ENCODE measurements at places on chromosomes 2 and 18.

DNA sequence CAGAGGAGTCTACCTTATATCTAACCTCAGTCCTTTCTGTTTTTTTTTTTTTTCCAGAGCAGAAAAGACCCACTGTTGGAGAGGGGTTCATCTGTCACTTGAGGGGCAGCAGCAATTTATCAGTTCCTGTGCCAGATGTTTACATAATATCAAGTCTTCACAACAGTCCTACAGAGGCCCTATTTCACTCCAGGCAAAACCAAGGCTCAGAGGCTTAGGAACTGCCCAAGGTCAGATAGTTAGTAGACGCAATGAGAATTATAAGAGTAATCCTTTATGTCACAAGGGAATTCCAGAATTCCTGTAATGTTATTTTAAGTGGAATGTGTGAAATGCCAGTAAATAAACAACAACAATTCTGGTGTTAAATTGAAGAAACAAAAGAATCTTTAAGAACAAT, 696.1 kb downstream of the NRXN1 start:
- no peak for DNase-seq

DNA sequence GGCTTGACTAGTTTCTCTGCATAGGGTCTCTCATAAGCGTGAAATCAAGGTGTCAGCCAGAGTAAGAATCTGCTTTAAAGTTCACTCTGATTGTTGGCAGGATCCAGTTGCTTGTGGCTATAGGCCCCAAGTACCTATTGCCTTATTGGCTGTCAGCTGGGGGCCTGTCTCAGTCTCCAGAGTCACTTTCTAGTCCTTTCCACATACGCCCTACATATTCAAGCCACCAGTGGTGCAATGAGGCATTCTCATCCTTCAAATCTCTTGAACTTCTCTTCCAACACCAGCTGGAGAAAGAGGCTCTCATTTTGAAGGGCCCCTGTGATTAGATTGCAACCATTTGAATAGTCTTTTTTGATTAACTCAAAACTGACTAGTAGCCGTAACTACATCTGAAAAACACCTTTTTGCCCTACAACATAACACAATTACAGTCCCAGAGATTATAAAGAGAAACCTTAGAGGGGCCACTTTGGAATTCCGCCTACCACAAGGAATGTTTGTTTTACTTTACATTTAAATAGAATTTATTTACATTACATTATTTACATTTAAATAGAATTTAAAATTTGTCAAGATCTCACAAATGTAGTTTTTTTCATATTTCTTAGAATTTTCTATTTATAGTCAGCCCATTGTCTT, 520.1 kb downstream of the DSC3 start:
- DNase-seq, result no peak

GRCh38 chr2:217438136-217438535, 564.7 kb downstream of the TNS1 start:
- no peak for DNase-seq

- no peak for DNase-seq
Measured at GRCh38 chr2:38105922-38106321, 30.0 kb upstream of the CYP1B1 start.

GRCh38 chr2:181978351-181979150, 7.1 kb upstream of the PPP1R1C start:
- no peak for DNase-seq

DNA sequence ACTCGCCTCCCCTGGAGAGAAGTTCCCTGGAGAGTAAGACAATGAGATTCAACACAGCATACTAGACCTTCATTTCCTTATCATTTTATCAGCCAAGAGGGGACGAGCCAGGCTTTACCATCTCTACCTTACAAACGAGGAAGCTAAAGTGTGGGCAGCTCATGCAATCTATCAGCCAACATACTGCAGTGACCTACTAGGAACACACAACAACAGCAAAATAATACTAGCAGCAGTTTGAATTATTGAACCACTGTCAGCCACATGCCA, 60.0 kb upstream of the TEX51 start:
- no peak for DNase-seq

DNA sequence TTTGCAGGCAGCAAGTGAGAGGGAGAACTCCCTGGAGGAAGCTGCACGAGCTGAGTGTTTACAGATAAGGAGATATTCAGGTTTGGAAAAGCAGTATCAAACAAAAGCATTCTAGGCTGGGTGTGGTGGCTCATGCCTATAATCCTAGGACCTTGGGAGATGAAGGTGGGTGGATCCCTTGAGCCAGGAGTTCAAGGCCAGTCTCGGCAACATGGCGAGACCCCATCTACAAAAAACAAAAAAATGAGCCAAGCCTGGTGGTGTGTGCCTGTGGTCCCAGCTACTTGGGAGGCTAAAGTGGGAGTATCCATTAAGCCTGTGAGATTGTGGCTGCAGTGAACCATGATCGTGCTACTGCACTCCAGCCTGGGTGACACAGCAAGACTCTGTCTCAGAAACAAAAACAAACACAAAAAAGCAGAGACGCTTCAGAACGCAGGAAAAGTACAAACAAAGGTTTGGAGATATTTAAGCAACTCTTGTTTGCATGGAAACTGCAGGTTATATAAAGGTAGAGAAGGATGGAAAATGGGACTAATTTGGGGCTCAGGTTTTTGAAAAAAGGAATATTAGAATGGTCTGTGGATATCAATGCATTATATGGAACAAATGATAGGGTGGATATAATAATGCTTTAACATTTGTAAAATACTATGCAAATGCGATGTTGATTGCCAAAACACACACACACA, 31.6 kb downstream of the MYCN start:
- DNase-seq, result no peak

DNA sequence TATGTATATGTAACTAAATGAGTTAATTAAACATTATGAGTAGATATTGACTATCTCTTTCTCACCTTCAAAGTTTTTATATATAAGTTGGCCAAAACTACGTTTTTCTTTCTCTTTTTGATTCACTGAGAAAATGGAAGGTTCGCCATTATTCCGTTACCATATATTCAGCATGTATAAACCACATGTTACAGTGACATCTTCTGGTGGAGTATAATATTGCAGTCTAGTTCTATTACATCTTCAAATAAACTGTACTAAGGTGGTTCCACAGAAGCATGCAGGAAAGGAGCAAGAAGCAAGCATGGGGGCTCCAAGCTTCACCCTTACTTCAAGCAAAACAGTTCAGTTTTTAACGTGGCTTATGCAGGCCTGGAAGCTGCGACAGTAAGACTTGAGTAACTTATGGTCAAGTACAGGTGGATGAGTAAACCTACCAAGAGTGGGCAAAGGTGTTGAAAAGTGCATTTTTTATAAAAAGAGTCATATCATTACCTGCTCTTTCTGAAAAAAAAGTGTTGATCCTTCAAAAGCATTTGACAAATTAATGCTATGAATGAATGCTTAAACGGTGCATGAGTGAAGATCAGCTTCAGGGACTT, 129.8 kb upstream of the RAB6C start:
- no peak for DNase-seq

- no peak for DNase-seq
Measured at GRCh38 chr2:188631037-188631809, 339.5 kb downstream of the GULP1 start.

- no peak for DNase-seq
Measured at GRCh38 chr2:4357121-4357520, 653.7 kb downstream of the DCDC2C start.

DNA sequence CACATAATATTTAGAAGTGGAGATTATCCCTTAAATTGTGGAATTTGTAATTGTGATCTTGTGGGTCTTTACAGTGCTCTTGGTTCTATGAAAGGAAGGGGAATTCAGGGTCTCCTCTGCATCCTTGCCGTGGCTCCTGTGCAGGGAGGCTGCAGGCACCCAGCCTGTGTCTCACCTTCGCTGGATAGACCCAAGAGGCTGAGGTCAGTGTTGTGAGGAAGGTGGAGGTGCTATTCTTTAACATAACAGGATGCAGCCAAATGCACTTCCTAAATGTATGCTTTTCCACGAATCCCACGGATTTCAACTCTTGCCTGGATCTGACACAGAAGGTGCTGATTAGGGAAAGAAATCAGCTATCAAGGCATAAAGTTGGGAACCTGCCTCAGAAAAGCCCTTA, 69.5 kb downstream of the TMEM18 start:
- DNase-seq, result no peak

DNA sequence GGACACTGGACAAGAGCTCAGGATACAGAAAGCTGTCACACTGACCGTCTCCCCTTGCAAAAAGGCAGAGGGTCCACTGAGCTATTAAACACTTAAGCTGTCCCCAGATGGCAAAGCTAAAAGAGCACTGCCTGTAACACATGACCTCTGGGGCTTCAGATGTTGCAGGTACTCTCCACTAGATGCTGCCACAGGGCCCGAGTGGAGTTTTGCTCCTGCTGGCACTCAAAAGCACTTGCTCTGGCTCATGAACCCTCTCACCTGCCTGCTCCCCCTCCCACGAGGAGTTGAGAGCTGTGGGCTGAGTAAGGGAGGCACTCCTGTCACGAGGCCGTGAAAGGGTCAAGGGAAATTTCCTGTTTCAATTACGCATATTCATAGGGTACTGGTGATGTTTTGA, 227.9 kb downstream of the PRKCE start:
- no peak for DNase-seq

DNA sequence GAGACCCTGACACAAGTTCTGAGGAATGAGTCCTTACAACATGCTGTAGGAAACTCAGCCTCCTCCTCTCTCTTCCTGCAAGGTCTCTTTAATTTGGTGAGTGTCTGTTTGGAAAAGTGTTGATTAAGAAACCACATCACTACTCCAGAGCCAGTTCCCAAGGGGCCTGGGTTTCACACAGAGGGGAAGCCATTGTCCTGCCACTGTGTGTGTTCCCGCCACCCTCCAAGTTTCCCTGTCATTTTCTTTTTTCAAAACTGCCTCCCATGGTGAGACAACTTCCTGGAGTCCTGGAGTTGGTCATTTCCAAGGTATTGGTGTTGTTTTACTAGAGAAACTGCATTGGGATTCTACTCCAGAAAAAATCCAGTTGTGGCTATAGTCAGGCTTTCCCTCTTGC, 232.0 kb upstream of the PARD3B start:
- no peak for DNase-seq

DNA sequence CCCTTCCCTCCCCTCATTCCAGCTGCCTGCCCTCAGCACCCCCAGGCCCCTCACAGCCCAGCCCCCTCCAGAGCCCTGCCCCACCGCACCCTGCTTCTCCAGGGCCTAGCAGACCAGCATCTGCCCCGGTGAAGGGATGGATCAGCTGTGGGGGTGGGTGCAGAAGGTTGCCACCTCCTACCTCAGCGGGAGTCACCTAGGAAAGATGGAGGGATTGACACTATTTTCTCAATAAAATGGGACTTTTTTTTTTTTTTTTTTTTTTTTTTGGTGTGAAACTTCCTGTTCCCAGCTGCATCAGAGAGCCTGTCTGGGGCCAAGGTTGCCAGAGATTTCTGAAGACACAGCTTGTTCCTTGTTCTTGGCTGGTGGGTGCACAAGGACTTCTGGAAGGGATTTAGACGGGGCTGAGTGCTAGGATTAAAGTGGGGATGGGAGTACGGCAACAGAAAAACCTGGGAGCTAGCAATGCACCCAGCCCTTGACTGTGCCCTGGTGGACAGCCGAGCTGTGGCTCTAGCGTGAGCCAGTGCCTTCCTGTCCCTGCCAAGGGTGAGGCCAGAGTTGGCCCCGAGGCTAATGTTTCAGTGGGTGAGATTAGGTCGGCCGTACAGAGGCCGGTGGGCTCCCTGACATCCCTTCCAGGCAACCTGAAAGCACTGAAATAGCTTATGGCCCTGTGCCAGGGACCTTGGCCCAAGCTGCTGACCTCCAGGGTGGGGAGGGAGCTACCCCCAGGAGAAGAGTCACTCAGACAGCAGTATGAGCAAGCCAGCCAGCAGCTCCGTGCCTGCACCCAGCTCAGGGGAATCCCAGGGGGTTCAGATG, 4.6 kb downstream of the B3GNT7 start:
- no peak for DNase-seq

GRCh38 chr2:157223624-157224205, 33.8 kb upstream of the GALNT5 start:
- no peak for DNase-seq

- no peak for DNase-seq
Measured at GRCh38 chr18:62788876-62789275, 73.5 kb downstream of the PHLPP1 start.

DNA sequence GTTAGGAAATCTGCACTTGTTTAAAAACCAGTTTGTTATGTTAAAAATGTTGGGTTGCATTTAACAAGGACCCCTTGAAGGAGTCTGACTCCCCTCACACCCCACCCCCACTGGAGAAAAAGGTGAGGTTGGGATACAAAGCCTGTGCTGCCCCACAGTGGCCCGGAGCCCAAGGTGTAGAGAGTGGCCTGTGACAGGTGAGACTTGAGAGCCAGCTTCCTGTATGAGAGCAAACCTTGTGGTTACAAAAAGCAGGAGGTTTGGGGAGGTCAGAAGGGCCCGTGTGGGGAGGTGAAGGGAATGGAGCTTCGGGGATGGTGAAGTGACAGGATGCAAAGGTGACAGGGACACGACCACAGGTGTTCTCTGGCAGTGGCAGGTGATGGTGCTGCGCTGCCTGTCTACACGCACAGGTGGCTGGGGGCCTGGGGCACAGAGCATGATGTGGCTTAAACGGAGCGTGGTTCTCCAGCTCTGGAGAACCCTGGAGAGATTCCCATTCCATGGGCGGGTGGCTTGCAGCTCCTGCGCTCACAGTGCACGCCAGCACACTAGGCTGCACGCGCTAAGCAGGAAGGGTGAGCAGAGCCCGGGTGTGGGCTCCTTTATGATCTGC, 29.0 kb downstream of the IMPA2 start:
- DNase-seq, result no peak

Measured in T-helper 17 cell (primary cell).